ENCODE measurements at places on chromosomes 13 and 19.

GRCh38 chr19:56167064-56167578 is 8.7 kb upstream of the GALP start:
- DNase-seq: no peak

- no peak for DNase-seq
Observed at GRCh38 chr13:97752961-97753668, 200.4 kb upstream of the IPO5 start.

GRCh38 chr19:3477951-3478350 is 2.4 kb downstream of the SMIM24 start:
- no peak for DNase-seq

- DNase-seq: no peak
Observed at GRCh38 chr19:33186431-33187182, 7.5 kb upstream of the LRP3 start.

DNA sequence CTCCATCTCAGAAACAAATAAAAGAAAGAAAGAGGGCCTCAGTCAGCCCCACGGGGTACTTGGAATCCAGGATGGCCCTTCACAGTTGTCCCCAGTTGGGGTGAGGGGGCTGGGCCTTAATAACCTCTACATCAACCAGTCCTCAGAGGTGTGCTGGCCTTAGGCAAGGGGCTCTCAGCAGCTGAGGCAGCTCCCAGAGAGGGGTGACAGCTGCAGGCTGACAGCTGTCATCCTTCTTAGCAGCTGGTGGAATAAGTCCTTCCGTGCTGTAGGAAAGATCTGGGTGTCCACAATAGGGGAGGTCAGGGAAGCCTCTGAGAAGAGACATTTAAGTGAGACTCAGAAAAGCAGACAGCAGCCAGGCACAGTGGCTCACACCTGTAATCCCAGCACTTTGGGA is 7.4 kb downstream of the BCAM start:
- no peak for DNase-seq

- DNase-seq: no peak
Observed at GRCh38 chr13:57470491-57470890, 161.1 kb upstream of the PCDH17 start.

DNA sequence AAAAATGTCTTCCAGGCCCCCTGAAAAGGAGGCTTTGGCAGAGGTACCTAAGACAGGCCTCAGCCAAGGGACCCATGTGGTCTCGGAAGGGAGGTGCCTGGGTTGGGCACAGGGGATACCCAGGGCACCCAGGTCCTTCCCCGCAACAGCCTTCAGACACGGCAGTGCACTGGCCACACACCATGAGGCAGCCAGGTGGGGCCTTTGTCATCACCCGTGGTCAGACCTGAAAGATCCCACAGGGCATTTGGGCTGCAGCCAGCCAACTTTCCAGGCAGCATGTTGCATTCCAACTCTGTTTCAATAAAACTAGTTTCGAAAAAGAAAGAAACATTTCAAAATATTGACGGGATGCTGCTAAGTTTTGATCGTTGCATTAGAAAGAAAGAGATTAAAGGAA is 4.7 kb upstream of the TUBGCP3 start:
- DNase-seq: no peak

DNA sequence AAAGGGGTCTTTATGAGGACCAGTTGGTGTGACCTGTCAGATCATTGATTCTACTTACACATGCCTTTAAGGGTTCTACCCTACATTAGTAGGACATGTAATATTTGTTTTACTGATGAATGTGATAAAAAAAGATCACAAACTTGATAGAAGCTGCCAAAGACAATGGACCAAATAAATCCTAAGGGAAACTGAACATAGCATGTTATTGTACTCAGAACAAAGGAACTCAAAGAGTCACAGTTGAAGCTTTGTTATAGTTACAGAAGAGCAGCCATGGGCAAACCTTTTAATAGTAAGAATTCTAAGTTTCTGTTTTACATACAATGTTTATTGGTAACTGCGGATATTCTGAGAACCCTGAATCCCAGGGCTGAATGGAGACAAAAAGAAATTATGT is 780.1 kb downstream of the SLITRK6 start:
- no peak for DNase-seq

DNA sequence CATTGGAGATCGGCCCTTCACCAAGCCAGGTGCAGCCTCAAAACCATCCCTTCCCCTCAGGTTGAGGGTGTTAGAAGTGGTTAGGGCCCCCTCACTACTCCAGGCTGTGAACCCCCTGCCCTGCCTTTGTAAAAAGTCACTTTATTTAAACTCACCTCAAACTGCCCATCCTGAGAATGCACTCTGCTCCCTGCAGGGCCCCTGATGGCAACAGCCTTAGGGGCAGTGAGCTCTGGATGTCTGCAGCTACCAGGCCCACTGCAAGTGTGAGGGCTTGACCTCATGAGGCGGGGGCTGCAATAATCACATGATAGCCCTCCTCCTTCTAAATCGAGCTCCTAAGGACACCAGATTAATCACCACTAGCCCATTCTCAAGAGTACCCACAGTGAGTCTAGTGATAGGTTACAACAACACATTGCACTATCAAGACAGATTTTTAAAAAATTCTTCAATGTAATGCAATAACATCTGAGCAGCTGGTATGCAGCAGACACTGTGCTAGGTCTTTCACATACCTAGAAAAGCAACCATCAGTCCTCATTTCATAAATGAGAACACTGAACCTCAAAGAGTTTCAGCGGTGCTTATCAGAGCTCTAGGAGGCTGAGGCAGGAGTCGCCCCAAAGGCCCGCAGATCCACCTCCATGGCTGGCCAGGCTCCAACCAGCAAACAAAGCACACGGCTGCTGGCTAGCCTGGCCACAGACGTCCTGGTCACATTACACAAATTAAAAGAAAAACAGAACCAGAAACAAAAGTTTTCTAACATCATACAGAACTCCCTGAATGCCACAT is 26.0 kb downstream of the SLC7A1 start:
- no peak for DNase-seq

- peak; percentile 85 for DNase-seq
Observed at GRCh38 chr19:12668932-12669269, 2.3 kb downstream of the WDR83 start.

DNA sequence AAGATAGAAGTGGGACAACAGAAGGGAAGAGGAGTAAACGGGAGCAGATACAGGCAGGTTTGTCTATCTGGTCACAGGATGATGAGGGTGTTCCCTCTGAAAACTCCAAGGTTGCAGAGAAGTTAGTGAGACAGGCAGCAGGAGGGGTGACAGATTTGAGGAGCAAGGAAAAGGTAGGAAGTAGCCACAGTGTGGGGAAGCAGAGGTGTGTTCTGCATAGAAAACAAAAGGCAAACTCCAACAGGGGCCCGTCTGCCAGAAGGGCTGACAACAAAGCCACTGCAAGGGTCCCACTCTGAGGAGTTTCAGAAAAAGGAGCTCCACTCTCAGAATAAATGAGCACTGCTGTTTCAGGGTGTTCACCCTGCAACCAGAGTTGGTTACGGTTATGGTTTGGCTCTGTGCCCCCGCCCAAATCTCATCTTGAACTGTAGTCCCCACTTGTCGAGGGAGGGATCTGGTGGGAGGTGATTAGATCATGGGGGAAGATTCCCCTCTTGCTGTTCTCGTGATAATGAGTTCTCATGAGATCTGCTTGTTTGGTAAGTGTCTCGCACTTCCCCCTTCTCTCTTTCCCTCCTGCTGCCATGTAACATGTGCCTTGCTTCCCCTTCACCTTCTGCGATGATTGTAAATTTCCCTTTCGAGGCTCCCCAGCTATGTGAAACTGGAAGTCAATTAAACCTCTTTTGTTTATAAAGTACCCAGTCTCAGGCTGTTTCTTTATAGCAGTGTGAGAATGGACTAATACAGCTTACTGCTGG is 32.1 kb downstream of the SMAD9 start:
- no peak for DNase-seq

- no peak for DNase-seq
Observed at GRCh38 chr13:78028960-78029359, 110.3 kb upstream of the EDNRB start.

DNA sequence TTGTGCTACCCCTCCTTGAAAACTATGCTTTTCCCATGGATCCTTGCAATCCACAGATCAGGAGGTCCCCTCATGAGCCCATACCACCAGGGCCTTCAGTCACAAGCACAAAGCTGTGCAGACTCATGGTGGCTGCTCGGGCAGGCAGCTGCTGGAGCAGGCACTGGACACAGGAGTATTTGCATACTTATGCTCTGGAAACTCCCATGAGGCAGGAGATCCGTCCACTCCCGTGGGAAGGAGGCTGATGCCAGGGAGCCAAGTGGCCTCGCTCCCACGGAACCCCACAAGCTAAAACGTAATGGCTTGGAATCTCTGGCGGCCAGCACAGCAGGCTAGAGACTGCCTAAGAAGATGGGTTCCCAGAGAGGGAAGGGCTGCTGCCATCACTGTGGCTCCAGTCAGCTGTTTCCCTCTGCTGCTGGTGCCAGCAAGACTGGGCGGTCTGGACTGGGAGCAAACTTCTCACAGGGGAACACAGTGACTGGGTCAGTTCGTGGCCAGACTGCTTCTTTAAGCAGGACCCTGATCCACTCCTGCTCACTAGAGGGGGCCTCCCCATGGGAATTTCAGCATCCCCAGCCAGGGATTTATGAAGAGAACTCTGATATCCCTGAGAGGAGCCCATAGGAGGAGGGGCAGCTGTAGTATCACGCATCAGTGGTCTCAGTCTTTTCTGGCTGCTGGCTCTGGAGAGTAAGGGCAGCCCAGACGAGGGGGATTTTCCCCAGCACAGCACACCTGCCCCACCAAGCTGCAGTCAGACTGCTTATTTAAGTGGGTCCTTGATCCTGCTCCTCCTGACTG is 370.3 kb upstream of the ATXN8OS start:
- no peak for DNase-seq

DNA sequence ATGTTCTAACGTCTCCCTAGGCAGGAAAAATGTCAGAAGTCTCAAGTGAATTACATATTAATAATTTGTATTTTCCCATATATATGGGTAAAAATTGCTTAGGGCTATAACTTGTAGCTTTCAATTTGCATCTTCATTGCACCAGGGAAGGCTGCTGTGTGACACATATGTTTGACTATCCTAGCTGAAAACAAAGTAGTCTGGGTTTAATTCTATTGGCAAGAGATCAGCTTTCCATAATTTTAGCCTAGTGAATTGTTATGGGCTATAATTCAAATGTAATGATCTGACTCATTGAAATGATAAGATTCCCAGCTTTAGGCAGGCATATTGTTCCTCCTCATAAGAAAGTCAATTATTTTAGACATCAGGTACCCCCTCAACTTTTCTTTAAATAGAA is 553.1 kb downstream of the DCT start:
- DNase-seq: no peak

DNA sequence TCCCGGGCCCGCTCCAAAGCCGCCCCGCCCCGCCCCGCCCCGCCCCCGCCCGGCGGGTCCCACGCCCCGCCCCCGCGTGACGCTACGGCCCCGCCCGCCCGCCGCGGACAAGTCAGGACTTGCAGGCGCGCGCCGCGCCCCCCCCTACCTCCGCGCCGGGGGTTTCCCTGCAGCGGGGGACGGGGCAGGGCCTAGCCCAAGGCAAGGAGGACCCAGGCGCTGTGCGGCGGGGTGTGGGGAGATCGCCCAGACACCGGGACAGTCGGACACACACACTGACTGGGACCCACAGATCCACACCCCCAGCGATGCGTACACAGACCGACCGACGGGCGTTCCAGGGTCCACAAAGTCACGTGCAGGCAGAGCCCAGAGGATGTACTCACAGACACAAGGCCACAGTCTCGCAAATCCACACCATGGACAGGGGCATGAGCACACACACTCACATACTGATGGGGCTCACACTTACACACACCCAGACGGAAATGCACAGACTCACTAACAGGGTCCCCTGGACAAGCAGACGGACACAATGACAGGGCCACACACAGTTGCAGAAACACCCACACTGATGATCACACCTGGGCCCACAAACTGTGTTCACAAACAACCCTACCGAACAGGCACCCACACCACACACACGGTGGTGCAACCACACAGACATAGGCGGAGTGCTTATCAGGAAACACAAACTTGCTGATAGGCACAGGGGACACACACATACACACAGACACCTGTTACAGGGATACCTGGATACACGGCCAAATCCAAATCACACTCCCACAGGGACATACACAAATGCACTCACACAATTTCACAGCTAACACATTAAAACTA is 436 bp upstream of the BBC3 start:
- DNase-seq: peak; percentile 95

GRCh38 chr19:56098731-56099568 is 22.1 kb downstream of the ZNF787 start:
- no peak for DNase-seq

GRCh38 chr13:100872761-100873160 is 198.2 kb upstream of the TMTC4 start:
- no peak for DNase-seq

GRCh38 chr13:68257111-68257842 is 1027.1 kb upstream of the PCDH9 start:
- no peak for DNase-seq

- peak; percentile 69 for DNase-seq
Observed at GRCh38 chr19:35495107-35496064, 5.1 kb upstream of the KRTDAP start.
